ENCODE measurements at places on chromosomes 12 and 14.

- no peak for DNase-seq
These were observed 318.1 kb upstream of the RTL1 start for GRCh38 chr14:101221549-101222160.

GRCh38 chr12:64571411-64571810, 38.9 kb upstream of the RASSF3 start:
- DNase-seq: no peak

DNA sequence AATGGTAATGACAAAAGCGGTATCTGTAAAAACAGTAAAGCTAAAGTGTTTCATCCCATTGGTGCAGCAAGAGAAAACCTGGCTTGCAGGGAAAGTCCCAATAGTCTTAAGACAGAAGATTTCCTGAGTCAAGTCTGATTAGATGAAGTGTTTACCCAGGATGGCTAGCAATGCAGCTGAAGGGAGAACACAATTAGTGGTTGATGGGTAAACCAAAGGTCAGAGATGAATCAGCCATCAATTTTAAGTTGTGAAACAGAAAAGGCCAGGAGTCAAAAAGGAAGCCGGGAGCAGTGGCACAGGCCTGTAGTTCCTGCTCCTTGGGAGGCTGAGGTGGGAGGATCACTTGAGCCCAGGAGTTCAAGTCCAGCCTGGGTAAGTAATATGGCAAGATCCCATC, 52.6 kb downstream of the SEC23A start:
- DNase-seq: no peak

GRCh38 chr14:79337761-79338160, 873.5 kb downstream of the DIO2 start:
- peak; percentile 6 for DNase-seq

DNA sequence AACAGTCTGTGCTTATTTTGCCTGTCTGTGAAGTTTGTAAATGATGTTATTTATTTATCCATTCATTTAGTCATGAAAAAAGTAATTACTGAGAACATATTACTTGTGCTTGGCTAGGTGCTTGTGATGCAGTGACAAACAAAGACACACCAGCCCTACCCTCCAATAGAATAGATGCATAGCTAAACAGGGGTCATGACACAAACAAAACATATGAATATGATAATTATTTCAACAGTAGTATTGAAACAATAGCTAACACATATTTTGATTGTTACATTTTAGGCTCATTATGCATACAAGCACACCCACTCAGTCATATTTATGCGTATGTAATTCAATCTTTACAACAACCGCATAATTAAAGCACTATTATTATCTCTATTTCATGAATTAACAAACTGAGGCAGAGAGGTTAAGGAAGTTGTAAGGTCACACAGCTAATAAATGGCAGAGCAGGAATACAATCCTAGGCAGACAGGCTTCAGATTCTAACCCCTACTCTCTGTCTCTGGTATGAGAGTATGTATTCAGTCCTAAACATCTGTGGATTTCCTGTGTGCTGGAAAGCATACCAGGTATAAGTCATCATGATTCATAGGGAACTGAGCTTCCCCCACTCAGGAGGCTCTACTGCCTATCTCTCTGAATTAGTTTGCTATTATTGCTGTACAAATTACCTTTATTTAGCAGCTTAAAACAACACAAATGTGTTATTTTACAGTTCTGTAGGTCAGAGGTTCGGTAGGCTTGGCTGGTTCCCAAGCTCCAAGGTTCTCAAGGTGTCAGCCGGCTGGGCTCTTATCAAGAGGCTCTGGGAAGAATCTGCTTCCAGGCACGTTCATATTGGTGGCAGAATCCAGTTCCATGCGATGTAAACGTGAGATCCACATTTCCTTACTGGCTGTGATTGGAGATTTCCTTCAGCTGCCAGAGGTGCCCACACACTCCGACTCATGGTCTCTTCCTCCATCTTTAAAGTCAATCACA, 509.4 kb downstream of the GALC start:
- DNase-seq: no peak

GRCh38 chr12:611721-612120, 51.5 kb downstream of the NINJ2 start:
- DNase-seq: no peak

- DNase-seq: no peak
These were observed 11.3 kb downstream of the BDKRB1 start for GRCh38 chr14:96267336-96267735.

- DNase-seq: peak; percentile 84
These were observed 20.2 kb downstream of the KRT8 start for GRCh38 chr12:52884526-52885293.

DNA sequence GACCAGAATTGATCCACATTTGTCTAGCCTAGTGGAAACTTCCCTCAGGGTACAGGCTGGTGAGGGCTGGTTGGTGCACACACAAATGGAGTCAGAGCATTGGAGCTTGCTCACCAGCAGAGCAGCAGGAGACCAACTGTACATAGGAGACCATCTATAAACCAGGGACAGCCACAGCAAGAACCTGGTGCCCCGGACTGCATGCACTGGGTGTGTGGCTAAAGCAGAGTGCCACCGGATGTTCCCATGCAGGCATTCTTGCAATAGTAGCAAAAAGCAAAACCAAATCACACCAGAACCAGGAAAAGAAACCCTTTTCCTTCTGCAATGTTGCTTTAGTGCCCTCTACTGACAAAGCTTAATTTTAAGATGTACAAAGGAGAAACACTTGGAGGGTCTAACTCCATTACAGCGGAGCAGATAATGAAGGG, 136.4 kb downstream of the MDGA2 start:
- DNase-seq: peak; percentile 59

DNA sequence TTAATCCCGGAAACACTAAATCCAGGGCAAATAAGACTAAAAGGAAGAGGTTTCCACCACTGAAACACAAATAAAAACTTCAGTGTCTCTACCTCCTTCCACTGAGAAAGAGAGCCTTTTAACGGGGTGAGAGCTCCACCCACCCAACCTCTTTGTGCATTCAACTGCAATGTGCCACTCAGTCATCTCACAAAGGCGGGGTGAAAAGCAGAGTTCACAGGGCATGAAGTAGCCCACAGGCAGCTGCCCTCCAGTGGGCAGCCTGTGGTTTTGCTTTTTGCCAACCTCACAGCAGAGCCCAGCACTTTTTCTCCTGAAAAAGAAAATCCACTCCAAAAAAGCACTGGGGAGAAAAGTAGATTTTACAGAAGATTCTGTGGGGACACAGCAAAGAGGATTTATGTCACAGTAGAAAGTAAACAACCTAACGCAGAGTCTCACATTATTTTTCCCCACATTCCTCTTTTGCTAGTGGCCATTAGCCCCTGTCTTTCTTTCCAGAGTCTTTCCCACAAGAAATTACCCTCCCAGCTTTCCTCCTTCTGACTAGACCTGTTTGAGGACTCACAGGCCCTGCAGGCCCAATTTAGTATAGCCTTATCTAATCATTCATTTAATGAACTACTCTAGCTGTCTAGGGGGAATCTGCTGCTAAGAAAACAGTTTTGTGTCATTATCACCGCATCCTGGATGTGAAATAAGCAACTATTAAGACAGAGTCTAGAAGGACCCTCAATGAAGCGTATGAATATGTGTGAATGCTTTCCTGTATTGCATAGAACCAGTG, 753.8 kb upstream of the FOXG1 start:
- DNase-seq: no peak

DNA sequence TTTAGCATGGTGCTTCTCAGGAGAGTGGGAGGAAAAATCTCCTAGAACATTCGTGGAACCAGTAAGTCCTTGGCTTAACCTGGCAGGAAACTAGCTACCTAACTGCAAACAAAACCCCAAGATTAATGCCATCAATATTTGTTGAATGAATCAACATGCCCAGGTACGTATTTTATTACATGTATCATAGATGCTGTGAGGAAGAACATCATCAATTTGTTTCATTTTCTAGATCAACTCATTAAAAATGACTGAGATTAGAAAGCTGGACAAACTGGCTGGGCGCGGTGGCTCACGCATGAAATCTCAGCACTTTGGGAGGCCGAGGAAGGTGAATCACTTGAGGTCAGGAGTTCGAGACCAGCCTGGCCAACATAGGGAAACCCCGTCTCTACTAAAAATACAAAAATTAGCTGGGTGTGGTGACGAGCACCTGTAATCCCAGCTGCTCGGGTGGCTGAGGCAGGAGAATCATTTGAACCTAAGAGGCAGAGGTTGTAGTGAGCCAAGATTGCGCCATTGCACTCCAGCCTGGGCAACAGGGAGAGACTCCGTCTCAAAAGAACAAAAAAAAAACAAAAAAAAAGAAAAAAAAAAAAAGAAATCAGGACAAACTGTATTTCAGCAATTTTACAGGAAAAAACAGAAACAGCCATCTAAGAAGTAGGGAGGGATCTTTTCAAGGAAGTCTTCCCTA, 88.7 kb downstream of the NTN4 start:
- DNase-seq: no peak

DNA sequence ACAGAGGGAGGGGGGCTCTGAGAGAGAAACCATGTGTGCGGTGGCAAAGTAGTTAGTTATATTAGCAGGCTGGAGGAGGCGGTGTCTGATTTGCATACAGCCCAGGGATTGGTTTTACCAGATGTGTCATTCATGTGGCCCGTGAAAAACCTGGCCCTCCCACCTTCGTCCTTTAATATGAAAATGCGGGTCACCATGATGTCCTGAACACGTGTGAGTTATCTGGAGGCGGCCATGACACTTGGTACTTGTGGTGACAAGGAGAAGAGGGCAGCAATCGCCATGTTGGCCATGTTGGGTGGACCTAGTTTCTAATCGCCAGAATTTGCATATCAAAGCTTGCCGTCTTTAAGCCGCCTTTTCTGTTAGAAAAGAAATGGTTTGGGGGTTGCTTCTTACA, 108.8 kb downstream of the RAD51B start:
- no peak for DNase-seq

- DNase-seq: peak; percentile 84
These were observed 391.3 kb upstream of the FOXG1 start for GRCh38 chr14:28375295-28375694.

- no peak for DNase-seq
These were observed 41.1 kb downstream of the CAMKK2 start for GRCh38 chr12:121255433-121255832.

DNA sequence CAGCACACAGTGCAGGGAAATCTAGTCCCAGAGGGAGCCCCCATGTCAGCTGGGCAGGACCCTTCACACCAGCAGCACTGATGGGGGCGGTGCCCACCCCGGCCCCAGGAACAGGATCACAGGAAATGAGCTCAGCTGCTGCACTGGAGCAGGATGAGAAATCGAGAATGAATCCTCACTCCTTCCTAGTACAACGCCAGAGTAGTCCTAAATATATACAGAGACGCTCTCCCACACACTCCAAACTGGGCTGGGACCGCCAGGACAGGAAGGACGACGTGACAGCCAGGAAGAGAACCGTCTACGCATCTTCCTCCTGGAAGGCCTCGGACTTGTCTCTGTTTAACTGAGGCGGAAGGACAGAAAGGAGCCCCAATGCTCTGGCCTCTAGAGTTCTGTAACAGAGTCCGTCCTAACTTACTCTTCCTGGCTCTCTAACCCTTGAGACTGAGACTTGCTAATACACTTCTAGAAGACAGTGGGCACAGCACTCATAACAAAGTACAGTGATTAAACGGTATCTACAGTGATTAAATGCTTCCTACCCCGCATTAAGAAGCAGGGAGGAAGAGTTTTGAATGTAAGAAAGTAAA, 33.4 kb downstream of the CDC42BPB start:
- no peak for DNase-seq

DNA sequence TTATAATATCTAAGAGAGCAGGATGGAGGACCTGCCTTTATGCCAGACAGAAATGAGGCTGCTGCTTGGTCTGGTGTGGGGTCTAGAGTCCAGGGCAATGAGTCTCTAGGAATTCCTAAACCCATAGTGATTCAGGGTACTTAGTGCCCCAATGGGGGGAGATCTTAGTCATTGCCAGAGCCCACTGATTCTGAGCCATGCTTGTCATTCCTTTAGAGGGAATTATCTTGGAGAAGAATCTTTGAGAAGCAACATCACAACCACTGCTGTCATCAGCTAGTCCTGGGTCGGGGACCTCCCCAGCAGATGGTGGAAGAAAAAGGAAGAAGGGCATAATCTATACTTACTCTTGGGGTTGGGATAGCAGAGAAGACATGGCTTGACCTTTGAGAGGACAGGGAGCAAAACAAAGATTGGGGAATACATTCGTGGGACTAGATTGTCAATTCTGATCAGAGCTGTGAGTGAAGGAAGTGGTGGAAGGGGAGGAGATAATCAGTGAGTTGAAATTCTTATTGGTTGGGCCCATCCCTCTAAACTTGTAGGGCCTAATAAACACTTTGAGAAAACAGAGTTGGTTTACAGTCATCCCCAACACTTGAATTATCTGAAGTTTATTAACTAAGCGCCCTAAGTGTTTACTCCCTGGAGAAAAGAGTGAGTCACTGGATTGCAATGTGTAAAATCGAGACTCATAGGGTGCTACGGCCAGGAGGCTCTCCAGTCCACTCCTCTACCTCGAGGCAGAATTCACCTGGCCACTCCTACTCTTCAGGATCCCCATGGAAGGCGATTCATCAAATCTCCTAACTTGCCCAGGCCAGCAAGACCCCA, 3.0 kb upstream of the KRT3 start:
- no peak for DNase-seq

DNA sequence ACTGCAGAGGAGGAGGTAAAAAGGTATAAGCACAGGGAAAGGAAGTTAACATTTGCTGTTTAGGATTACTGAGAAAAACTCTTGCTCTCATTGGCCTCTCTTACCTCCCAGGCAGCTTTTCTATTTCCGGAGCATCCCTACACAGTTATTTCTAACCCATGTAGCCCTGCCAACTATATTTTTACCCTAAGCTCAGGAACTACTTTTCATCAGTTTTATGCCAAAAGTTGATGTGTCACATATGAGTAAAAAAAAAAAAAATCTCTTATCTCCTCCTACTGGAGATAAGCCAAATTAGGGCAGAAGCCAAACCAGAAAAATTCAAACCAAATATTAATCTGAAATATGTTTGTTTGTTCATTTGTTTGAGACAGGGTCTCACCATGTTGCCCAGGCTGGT, 34.4 kb upstream of the PSMA6 start:
- DNase-seq: peak; percentile 5

DNA sequence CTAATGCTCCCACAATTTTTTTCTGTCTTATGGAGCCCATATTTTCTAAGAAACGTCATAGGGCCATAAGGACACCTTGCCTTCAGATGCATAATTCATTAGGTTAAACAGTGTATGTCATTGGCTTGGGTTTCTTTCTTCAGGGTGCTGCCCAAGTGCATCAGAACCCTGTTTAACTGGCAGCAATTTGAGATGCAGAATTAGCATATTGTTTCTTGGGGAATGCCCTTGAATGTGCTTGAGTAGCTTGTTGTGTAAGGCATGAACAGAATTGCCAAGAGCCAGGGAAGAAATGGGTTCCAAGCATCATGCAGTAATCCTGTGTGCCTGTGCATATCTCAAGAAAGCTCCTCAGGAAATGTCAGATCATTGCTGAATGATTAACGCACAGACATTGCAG, 277.2 kb downstream of the SYT1 start:
- DNase-seq: no peak

- no peak for DNase-seq
These were observed 225.4 kb downstream of the APAF1 start for GRCh38 chr12:98870504-98870903.

GRCh38 chr14:60649875-60650372, 647 bp upstream of the SIX1 start:
- DNase-seq: no peak

All from OCI-M1 (cell line).